ENCODE measurements at places on chromosomes 16 and 17. TPM values are rescaled to one million over a fixed set of nuclear protein-coding genes. Genes with fewer than 3 reads are reported as not detected.

C16orf89 gene
- not detected for total RNA-seq

REXO5 gene
- 16.4 TPM for total RNA-seq

- DNase-seq: no peak
- no peaks in the 10 kb centered on the region for H3K4me1 ChIP-seq
- H3K27me3 ChIP-seq: peaks cover 3% of the 10 kb centered on the region
- no peaks in the 10 kb centered on the region for H3K36me3 ChIP-seq
- H3K4me3 ChIP-seq: no peak overlapping the region
- H3K27ac ChIP-seq: no peak overlapping the region
Observed at GRCh38 chr16:51666074-51666473, 515.0 kb upstream of the SALL1 start.

GRCh38 chr17:82830249-82830661 is 9.6 kb downstream of the ZNF750 start:
- no peaks in the 10 kb centered on the region for H3K27me3 ChIP-seq
- peaks cover 25% of the 10 kb centered on the region for H3K36me3 ChIP-seq
- H3K4me3 ChIP-seq: no peak overlapping the region
- no peak overlapping the region for H3K27ac ChIP-seq
- H3K4me1 ChIP-seq: no peaks in the 10 kb centered on the region

DNA sequence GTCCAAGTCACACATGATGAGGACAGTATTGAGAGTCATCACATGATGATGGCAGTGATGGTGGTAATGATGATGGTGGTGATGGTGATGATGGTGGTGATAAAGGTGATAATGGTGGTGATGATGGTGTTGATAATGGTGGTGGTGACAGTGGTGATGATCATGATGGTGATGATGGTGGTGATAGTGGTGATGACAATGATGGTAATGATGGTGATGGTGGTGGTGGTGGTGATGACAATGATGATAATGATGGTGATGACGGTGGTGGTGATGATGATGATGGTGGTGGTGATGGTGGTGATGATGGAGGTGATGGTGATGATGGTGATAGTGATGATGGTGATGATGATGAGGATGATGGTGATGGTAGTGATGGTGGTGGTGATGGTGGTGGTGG is 190.2 kb upstream of the ZNF469 start:
- DNase-seq: no peak
- H3K27ac ChIP-seq: no peak overlapping the region
- no peak overlapping the region for H3K4me3 ChIP-seq
- no peaks in the 10 kb centered on the region for H3K36me3 ChIP-seq
- peaks cover 3% of the 10 kb centered on the region for H3K4me1 ChIP-seq
- H3K27me3 ChIP-seq: peaks cover 3% of the 10 kb centered on the region
